ENCODE measurements at places on chromosomes 1 and 21.

DNA sequence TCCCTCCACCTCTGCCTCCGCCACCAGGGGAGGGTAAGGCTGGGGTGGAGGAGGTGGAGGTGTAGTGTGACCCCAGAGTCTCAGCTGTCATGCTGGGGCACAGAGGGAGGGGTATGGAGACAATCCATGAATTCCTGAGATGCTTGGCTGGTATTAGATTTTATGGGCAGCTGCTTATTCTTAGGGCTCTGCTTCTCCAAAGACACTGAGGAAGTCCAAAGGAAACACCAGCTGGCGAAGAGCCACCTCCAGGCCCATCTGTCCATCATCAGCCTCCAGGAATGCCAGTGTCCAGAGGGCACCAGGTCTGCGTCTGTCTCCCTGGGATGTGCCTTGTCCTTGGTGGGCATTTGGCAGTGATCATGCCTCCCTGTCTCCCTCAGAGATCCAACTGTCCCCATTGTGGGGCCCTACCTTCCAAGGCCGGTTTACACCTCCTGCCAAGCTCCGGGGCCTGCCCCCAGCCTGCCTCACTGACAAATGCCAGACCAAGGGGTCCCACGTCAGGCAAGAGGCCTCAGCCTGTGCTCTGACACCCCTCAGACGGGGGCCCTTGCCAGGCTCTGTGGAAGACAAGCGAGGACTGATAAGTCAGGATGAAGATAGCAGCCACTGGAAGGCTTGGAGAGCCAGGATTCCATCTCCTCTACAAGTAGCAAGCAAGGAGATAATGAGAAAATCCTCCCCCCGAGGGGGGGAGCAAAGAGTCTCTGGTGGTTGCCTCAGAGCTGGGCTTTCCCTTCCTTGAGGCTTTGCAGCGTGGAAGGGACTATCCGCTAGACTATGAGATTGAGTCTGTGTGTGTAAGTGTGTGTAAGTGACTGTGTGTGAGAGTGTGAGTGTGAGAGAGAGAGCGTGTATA, 1.6 kb downstream of the TNNI1 start:
- DNase-seq: no peak

DNA sequence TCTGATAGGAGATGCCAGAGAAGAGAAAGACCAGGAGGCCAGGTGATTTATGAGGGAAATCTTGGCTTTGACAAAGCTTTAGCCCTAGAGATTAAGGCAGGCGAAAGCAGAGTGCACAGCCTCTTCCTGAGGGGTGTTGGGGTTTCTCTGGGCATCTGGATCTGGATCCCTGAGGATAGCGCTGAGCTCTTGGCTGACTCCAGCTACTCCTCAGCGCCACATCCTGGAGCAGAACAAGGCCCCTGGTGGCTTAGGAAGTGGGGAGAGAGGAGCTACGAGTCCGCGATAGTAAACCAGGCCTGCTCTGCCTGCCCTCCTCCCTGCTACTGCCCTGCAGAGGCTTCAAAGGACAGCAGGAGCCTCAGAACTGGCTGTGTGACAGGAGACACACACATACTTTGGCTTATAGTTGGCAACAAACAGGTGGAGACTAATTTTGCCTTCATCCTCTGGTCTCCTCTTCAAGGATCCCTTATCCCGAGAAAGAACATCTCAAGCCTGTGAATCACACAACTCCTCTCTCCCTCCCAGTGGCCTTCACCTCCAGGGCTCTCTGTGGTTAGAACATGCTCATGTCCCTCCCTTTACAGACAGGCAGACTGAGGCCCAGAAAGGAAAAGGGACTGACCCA, 66.9 kb downstream of the TRABD2B start:
- DNase-seq: no peak

GRCh38 chr1:185656663-185657062, 77.5 kb upstream of the HMCN1 start:
- no peak for DNase-seq

GRCh38 chr1:203663294-203663693, 36.7 kb downstream of the ATP2B4 start:
- no peak for DNase-seq

DNA sequence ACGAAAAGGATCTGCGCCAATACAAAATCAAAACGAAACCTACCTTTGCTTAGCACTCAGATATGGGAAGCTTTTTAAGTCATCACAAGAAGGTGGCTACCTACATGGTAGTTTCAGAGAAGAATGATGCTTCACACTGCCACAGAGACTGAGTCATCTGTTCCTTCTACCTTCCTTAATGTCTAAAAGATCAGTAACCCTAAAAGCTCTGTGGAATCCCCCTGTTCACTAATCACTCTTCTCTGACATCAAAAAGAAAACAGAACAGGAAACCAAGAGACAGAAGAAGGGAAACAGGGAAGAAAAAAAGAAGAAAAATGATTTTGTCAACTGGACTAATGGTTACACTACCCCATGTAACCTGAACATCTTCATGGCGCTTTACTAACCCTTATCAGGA, 177.2 kb downstream of the SMYD3 start:
- DNase-seq: no peak

GRCh38 chr1:176854758-176855745, 309.5 kb downstream of the ASTN1 start:
- peak; percentile 6 for DNase-seq

DNA sequence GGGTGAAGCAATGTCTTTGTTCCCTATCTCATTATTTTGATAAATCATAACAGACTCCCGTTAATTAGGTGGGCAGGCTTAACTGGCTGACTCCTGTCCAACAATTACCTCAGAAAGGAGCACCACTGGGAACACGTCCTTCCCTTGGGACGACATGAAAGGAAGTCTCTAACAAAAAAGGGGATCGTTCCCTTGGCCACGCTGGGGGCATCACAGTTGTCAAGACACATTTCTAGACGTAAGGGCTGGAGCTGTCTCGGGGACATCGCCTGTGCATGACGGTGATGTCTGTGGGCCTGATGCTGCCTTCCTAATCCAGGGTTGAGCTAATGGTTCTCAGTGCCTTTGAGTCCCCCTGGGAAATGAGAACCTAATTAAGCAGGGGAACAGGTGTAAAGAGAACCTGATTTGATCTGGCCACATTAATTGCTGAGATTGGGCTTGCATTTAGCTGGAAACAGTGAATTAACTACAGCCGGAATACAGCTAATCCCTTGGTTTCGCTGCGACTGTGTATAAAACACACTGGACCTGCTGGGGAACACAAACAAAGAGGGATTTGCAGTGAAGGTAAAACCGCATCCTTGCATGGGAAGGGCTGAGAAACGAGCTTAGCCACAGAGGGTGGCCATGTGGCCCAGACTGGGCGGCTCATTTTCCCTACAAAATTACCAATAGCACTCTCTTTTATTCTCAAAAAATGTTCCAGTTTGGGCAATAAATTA, 111.8 kb downstream of the MRPS6 start:
- no peak for DNase-seq

Measured in SHP77 (cell line).